T-helper 22 cell (primary cell): ENCODE measurements at places on chromosomes 3 and 15.

DNA sequence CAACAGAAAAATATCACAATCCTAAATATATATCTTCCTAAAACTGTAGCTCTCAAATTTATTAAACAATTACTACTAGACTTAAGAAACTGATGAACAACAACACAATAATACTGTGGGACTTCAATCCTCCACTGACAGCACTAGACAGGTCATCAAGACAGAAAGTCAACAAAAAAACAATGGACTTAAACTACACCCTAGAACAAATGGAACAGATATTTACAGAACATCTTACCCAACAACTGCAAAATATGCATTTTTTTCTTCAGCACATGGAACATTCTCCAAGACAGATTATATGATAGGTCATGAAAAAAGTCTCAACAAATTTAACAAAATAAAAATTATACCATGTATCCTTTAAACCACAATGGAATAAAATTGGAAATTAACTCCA, 133.4 kb downstream of the PLCH1 start:
- no peak for DNase-seq

DNA sequence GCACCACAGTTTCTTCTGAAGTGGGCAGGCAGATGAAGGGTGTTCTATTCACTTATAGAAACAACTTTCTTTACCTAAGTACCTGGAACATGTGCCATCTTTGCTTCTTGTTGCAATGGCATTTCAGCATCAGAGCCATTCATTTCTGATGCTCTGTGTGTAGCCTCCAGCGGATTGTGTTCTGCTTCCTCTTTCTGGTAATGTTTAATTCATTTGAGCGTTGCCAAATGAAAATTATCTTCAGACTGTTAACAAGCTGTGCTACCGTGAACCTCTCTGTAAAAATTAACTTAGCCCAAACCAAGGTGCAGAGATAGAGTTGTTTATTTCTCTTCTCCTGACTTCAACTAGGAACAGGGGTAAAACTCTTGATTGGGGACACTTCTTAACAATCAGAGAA, 302.0 kb downstream of the EDEM1 start:
- no peak for DNase-seq

DNA sequence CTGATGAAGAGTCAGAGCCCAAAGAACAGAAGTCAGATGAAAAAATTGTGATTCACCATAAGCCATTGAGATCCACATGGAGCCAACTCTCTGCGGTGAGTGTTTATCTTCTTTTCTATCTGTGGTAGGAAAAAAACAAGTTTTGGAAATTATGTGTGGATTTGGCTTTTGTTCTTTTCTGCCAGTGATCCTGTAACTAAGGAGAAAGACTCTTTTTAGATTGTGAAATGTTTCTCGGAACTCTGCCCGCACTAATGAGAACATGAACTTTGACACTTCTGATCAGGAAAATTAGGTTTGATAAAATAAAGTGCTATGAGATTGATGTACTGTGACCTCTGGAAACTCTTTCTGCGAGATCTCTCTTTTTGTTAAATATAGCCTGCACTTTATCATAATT, 8.4 kb downstream of the ARHGEF26 start:
- no peak for DNase-seq

DNA sequence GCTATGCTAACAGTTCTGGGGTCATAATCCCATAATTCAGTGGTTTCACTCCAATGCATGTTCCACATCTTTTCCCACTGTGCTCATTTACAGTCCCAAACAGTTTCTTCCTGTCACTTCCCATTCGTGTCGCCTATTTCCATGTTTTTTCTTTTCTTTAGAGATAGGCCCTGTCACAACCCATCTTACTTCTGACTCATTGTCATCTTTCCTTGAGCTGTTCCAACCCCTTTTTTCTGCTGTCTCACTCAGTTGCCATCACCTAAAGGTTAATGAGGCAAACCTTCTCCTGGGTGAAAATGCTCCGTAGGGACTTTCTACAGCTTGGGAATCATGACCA, 814.5 kb downstream of the VGLL3 start:
- no peak for DNase-seq

DNA sequence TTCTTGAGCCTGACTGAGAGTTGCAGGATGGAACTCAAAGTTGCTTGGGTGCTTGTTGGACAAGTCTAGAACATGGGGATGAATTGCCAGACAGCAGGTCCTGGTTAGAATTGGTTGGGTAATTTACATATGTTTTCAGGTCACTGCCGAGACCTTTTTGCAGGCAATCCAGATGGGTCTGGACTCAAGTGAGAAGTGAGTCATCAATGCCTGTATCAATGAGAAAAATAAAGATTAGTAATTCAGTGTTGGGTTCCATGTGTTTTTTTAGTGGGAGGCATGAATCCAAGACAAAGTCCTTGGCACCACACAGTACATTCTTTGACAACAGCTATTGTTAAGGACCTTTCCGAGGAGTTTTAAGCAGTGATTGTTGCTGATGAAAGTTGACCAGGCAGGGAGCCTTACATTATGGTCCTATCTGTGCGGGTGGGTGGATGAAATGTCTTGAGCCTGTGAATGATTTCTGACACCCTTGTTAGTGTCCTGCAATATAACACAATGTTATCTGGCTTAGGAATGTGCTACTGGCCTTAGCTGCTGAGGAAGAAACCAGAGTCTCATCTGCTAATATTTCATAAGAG, 77.7 kb downstream of the CRYGS start:
- DNase-seq, result no peak

GRCh38 chr3:25027650-25028049, 400.4 kb upstream of the RARB start:
- DNase-seq, result no peak

DNA sequence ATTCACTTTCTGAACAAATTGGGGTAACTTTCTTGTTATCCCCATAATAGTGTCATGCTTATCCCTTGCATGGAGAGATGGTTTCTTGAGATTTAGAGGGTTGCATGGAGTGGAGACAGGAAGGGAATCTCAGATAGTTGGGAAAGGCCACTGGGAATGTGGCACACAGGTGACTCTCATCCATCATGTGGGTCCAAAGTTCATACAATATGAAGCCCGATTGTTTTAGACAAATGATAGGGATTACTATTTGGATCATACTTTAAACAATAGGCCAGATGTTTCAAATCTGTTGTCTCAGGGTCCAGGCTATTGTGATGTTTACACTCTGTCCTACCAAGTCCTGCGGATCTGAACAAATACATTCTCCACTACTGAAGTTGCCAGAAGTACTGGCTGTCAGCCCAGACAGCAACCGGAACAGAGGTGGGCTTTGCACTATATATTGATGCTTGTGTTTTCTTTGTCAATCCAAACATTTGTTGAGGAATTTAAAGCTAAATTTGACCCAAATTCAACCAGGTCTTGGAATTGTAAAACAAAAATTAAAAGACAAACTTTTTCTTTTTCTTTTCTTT, 39.2 kb upstream of the NMNAT3 start:
- no peak for DNase-seq

DNA sequence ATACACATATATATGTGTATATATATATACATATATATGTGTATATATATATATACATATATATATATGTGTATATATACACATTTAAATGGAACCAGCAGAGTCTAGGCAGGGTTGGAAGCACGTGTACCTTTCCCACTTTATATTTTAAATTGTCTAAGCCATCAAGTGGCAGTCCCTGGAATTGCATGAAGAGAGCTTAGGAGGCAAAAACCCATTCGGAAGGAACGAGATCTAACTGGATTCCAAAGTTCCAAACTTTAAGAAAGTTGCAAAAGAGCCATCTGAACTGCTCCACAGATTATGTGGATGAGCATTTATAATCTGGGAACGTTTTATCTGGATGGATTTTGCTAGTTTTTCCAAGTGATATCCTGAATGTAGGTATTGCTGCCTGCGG, 186.5 kb downstream of the FOXP1 start:
- no peak for DNase-seq
